RKO (cell line): ENCODE measurements at places on chromosomes 5 and 9.

DNA sequence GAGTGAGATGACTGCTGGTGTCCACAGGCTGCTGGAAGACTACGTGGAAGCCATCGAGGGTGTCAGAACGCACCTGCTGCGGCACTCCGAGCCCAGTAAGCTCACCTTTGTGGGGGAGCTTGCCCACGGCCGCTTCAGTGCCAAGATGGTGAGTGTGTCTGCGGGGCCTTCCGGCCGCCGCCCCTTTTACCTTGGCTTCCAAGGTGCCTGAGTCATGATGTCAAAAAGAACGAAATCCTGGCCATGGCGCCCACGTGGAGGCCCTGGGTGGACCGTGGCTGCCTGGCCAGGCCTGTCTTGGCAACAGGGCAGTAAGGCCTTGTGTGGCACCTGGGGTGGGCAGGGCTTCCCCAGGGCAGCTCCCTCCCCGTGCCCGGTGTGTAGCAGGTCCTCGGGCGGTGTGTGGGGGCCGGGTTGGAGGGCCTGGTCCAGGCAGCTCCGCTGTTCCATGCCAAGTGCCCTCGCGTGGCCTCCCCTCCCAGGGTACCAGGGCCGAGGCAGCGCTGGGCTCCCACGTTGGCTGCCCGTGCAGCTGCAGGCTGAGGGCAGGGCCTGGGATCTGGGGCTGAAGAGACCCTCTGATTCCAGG lies 7.8 kb downstream of the DPP7 start:
- DNase-seq = no peak

DNA sequence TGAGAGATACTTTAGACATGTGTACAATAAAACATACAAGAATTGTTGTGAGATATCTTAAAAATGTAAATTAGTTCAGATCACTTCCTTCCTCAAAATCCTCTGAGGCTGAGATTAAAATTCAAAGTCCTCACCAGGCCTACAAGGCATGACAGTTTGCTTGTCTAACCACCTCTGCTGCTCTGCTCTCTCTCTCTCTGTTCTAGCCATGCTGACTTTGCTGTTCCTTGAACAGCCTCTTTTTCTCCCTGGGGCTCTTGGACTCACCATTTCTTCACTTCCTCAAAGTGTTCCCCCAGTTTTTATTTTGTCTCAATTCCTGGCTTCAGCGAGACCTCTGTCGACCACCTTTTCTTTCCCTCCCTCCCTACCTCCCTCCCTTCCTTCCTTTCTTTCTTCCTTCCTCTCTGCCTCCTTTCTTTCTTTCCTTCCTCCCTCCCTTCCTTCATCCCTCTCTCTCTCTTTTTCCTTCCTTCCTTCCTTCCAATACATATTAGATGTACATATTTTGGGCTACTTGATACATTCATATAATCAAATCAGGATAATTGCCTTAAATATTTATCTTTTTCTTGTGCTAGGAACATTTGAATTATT lies 27.0 kb downstream of the CATSPER3 start:
- DNase-seq = no peak

GRCh38 chr5:144318011-144318410 lies 147.3 kb downstream of the KCTD16 start:
- DNase-seq = no peak

DNA sequence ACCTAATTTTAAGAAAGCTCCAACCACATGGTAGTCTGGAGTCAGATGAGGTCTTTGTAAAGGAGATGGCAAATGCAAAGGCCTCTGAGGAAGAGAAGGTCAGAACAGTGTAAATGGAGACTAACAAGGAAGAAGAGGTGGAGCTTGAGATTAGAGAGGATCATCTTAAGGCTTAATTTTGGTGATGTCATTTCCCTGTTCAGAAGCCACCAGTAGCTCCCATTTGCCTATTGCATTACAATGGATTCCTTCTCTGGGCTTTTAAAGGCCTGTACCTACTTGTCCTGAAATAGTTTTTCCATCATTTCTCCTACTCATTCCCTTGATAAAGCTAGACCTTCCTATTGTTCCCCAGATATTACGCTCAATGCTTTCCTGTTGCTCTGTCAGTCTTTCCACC lies 16.1 kb downstream of the PCSK5 start:
- DNase-seq = no peak

DNA sequence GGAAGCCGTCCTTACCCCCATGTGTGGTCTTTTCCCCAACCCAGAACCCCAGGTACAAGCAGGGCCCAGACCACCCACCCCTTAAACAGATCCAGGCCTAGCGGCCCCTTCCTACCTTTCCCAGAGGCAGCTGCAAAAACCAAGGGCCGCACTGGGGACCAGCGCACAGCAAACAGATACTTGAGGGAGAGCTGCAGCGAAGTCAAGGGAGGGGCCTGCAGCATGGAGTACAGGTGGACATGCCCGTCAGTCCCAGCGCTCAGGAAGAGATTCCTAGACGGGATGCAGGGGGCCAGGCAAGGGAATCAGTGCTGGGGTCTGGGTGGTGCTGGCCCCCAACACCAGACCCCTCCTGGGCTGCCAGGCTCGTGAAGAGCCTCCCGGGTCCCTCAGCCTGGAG lies 22.5 kb downstream of the DYNC2I2 start:
- DNase-seq = no peak

GRCh38 chr9:35656831-35657545 lies 831 bp downstream of the RMRP start:
- no peak for DNase-seq

DNA sequence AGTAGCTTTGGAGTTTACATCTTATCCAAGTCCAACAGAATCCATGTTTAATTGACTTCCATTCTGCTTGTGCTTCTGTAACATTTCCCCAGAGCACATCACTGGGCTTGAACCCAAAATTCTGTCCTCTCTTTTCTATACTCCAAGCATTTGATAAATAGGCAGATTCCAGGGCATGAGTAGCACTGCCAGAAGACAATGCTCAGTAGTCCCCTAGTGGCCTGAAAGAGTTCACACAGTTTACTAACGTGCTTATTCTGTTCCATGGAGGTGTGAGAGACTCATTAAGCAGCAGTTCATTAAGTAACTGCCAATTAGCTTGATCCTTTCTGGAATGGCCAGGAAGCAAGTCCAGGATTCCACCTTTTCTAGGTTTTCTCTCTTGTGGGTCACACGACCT lies 9.4 kb upstream of the GABRA6 start:
- DNase-seq = peak; percentile 67

- no peak for DNase-seq
Measured at GRCh38 chr5:124438903-124439281, 307.5 kb downstream of the ZNF608 start.

- DNase-seq = no peak
Measured at GRCh38 chr5:73921741-73922140, 295.7 kb downstream of the ARHGEF28 start.

GRCh38 chr9:113397203-113397631 lies 3.9 kb downstream of the ALAD start:
- DNase-seq = no peak

DNA sequence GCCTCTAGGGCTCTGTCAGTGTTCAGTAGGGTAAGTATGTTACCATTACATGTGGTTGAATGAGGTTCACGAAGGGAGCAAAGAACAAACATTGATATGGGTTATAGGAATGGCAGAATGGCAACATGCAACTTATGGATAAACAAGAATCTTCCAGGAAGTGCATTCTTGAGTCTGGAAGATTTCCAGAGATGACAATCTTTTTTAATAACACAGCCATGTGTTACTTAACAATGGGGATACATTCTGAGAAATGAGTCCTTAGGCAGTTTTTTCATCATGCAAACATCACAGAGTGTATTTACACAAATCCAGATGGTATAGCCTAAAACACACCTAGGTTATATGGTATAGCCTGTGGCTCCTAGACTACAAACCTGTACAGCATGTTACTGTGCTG lies 9.1 kb upstream of the SLC28A3 start:
- no peak for DNase-seq

DNA sequence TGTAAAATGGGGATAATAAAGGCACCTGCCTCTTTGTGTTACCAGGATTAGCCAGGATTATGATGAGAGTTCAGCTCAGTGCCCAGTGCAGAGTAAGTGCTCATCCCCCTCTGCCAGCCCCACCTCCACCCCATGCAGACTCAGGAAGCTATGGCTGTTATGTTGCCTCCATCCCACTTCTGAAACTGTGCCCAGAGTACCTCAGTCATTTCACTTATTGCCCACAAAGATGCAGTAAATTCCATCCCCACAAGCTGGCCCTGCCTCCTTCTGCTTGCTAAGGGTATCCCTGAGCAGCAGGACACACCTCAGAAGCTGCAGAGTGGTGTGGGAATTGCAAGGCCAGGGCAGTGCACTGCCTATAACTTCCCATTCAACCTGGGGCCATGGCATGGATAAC lies 415.1 kb downstream of the SPOCK1 start:
- DNase-seq = no peak

DNA sequence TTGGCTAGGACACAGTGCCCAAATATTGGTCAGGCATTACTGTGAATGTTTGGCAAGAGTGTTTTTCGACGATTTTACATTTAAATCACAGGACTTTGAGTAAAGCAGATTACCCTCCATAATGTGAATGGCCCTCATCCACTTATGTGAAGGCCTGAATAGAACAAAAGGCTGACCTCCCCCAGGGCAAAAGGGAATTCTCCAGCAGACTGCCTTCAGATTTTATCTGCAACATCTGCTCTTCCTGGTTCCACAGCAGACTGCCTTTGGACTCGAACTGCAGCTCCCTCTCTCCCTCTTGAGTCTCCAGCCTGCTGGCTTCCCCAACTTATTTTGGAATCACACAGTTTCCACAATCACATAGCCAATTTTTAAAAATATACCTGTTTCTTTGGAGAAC lies 7.1 kb upstream of the TMEM215 start:
- DNase-seq = no peak

DNA sequence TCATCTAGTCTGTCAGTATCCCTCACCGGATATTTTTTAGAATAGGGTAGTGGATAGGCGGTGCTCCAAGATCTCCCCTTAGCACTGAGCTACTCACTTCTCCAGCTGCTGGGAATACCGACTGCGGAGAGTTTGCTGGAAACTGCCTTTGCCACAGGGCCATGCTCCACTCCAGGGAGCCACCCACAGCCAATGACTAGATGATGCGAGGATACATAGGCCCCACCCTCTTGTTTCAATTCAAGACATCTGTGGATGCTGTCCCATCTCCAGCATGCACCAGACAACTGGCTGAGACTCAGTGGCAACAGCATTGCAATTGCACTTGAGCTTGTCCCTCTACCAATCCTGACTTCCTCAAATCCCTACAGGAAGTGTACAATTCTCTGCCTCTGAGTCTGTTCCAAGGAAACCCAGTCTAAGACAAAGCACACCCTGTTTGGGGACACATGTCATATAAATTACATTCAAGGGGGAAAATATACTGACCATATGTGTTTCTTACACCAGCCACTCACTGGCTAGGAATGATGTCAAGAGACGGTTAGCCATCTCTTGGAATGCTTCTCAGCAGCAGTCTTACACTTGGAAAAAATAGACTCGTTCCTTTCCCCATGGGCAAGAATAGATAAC lies 312.6 kb upstream of the KIF2A start:
- DNase-seq = no peak

GRCh38 chr9:111648066-111648465 lies 13.3 kb upstream of the GNG10 start:
- DNase-seq = no peak

DNA sequence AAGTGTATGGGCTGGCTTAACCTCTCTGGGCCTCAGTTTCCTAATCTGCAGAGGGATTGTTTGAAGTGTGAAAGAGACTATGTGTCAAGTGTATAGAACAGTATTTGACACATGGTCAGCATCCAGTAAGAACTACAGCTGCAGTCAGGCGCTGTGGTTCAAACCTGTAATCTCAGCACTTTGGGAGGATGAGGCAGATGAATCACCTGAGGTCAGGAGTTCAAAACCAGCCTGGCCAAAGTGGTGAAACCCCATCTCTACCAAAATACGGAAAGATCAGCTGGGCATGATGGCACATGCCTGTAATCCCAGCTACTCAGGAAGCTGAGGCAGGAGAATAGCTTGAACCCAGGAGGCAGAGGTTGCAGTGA lies 31.9 kb upstream of the STING1 start:
- no peak for DNase-seq

GRCh38 chr5:178318893-178319292 lies 86.3 kb upstream of the PHYKPL start:
- no peak for DNase-seq

GRCh38 chr9:133693703-133694529 lies 44.2 kb downstream of the SARDH start:
- no peak for DNase-seq

DNA sequence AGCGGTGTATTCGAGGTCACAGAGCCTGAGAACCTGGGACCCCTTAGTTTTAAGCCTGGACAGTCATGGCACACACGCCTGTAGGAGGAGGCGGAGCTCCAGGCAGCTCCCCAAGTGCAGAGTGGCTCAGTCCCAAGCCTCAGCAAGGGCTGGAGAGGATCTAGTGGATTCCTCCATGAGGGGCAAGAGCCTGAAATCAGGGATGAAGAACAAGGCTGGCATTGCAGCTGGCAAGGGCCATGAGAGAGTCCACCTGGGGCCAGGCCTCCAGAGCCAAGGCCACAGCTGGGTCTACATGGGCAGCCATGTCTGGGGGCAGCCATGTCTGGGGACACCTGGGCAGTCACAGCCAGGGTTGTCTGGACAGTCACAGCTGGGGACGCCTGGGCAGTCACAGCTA lies 21.9 kb downstream of the ADAMTSL2 start:
- DNase-seq = no peak

- DNase-seq = peak; percentile 61
Measured at GRCh38 chr5:172437445-172438318, 16.6 kb downstream of the SH3PXD2B start.

- DNase-seq = no peak
Measured at GRCh38 chr5:173659423-173659822, 43.0 kb upstream of the BOD1 start.

DNA sequence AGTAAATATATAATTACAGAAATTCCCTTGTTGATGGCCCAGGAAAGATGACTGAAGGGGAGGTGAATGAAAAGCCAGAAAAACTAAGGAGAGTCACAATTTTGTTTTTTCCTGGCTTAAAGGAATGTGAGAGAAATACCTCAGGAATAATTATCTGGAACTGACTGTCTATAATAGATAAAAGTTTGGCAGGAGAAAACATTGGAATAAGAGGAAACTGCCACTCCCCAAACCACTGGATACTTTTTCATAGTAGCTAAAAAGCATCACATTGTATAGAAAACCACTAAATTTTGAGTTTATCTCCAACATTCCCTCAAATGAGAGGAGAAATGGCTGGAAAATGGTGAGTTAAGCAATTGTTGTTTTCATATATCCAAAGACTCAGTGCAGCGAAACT lies 326.0 kb downstream of the NPR3 start:
- DNase-seq = no peak

DNA sequence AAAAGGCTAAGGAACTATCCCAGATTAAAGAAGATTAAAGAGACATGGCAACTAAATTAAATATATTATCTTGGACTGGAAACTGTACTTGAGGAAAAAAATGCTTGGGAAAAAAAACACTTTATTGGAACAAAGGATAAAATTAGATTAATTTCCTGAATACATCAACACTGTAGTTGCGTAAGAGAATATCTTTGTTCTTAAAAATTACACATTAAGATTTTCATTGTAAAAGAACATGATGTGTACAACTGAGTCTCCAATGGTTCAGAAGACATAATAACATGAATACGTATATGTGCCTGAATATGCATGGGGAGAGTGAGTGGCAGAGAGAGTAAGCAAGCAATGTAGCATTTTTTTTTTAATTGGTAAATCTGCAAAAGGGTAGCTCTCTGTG lies 2.8 kb downstream of the AP3B1 start:
- DNase-seq = no peak
